Aorta (tissue), 5 donors: ENCODE measurements at places on chromosomes 7 and 10. TPM values are rescaled to one million over a fixed set of nuclear protein-coding genes. Genes with fewer than 3 reads are reported as not detected.
A peak's percentile ranks its signal among the peaks of the same experiment; 100 is the strongest.

DNA sequence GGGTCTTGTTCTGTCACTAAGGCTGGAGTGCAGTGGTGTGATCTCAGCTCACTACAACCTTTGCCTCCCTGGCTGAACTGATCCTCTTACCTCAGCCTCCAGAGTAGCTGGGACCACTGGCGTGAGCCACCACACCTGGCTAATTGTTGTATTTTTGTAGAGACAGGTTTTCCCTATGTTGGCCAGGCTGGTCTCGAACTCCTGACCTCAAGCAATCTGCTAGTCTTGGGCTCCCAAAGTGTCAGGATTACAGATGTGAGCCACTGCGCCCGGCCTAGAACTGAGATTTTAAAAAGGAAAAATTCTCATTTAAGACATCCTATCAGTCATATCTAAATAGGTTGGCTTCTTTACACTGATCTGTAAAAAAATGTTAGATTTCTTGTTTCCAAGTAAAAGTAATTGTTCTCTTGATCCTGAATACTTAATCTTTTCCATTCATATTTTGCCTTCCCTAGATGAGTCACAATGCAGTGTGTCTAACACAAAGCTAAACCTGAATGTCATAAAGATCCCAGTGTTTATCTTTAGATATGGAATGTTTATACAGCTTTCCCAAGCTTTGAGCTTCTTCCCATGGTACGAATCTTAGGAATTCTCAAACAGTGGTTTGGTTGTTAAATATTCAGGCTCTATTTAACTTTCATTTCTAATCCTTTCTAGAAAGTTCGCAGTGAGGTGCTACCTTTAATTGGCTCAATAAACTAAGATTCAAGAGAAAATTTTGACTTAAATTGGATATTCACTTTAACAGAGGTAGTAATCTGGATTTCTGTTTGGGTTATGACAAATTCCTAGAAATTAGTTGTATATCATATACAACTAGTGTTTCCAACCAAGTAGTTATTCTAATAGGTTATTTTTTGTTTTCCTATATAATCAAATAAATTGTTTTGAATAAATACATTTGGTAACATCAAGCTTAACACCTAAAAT is 12.1 kb upstream of the LAMB1 start:
- no peak for DNase-seq

DNA sequence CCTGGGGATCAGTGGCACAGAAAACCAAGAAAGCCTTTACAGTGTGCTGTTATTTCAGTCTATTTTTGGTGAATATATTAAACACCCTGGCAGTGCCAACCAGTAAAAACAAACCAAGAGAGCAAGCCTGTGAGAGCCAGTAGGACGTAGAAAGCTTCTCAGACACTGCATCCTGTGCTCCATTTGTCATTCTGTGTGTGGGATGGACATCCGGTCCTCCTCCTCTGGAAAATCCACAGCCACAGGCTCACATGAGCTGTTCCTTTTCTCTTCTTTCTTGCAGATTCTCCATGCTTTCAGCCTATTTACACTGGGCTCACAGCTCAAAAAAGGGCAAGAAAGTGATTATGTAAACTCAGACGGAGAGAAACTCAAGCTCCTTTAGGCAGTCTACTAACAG is 119.7 kb upstream of the YAE1 start:
- DNase-seq = no peak

GRCh38 chr7:101947899-101948298 is 130.5 kb downstream of the CUX1 start:
- peak; percentile 90 for DNase-seq

The FZD8 gene
- total RNA-seq = 28.6 TPM

DNA sequence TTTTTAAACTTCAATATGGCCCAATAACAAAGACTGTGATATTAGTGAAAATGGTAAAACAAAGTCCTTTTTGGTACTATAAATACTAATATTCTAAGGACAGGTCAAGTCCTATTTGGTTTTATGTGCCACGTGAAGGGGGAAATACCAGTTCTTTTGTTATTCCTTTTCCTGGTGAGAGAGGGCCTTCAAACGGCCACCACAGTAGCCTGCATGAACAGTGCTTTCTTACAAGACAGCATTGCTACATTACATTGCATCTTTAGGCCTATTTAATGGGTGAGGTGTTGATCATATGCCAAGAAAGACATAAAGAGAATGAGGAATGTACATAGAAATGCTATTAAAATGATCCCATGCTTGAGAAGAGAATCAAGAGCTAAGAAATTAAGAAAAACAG is 214.8 kb downstream of the LRRTM3 start:
- no peak for DNase-seq

DNA sequence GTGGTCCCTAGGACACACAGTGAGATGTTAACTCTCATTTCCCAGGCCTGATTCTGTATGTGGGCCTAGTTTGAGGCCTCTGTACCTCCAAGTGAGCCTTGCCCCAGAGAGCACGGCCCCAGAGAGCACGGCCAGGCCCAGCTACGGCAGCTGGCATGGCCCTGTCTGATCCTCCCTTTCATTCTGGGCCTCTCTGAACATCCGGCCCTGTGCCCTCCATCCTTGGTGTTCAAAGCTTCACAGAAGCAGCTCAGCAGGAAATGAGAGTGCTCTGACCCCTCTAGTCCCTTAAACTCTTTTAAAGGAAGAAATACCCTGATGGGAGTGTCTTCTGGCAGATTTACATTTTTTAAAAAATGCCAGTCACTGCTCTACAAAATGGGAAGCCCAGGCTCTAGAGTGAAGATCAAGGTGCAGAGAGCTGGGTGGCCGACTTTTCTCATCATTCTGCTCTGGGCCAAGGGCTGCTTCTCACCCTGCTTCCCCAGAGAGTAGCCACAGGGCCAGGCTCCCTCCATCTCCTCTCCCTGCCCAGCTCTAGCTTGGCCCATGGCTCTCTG is 171.9 kb downstream of the RPS24 start:
- DNase-seq = no peak

- no peak for DNase-seq
Observed at GRCh38 chr10:82543631-82544030, 668.6 kb downstream of the NRG3 start.

The SPDYE2 gene
- not detected for total RNA-seq
